NCI-H1105 (cell line): ENCODE measurements at places on chromosomes 11 and 22.

DNA sequence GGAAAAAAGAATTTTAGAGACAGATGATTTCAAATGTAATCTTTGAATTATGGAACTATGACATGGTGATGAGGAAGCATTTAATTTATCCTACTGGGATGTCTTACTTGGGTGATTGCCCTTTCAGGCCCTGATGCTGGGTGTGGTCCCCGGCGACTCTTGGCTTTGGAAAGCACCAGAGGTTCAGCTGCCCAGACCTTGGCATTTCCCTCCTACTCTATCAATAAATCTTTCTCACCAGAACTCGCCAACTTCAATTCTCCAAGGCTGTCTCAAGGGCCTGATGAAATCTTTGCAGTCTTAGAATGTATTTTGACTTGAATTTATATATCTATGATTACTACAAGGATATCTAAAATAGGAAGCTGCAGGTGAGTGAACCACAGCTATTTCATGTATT, 18.5 kb upstream of the OR4D5 start:
- DNase-seq: no peak

GRCh38 chr22:30943368-30943767, 25.2 kb downstream of the MORC2 start:
- DNase-seq: no peak

- DNase-seq: no peak
These were observed 894.6 kb downstream of the METTL15 start for GRCh38 chr11:29002816-29003215.

DNA sequence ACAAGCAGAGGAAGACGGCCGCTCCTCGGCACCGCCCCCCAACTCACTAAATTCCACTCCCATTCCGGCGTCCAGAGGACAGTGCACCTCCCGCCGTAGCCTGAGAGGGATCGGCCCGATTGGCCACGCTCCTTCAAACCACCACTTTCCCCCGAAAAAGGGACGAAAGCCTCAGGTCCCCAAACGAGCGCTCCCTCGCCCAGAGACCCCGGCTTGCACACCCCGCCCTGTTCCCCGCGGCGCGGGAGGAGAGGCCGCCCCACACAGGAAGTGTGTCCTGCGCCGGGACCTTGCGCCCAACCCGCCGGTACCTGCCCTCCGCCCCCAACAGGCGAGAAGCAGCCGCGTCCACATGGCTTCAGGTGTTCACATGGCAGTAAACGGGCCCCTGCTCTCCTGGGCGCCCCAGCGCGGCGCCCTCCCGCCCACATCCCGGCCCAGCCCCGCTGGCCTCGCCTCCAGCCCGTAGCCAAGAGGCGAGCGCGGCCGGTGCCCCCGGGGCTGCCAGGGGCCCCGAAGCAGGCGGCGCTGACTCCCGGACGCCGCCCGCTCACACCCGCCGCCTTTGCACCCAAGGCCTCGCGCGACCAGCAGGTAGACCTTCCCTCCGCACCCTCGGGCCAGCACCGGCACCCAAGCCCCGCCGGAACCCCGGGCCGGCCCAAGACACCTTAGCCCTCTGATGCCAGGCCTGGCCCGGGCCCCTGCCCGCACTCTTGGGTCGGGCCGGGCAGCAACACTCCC, 849 bp downstream of the TCF20 start:
- DNase-seq: peak; percentile 43

- peak; percentile 63 for DNase-seq
These were observed 81.4 kb upstream of the GRK3 start for GRCh38 chr22:25482868-25483639.

DNA sequence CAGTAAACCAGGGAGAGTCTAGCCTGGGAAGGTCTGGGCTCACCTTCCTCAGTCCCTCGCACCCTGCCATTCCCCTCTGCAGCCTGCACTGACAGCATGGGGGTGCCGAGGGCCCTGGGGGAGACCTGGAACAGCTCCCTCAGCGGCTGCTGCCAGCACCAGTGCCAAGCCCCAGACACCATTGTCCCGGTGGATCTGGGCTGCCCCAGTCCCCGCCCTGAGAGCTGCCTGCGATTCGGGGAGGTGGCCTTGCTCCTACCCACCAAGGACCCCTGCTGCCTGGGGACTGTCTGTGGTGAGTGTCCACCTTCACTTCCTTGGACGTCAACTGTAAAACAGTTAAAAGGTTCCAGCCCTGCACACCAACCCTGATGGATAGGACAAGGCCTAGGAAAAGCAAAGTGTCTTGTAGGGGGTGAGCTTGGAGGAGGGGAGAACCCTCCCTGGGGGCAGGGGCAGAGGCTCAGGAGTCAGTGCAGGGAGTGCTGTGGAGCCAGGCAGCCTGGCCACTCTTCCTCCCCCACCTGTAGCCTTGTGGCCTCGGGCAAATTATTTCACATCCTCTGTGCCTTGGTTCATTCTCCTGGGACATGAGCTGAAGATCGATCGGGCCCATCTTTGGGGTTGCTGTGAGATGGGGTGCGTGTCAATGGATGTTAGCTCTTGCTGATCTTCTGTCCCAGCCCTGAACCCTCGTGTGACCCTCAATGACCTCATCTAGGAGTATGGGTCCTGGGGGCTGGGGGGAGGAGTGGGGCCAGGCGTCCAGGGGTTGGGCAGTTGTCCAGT, 85.2 kb upstream of the MYOD1 start:
- no peak for DNase-seq
